ENCODE measurements at places on chromosomes 1 and 21.

GRCh38 chr21:43937891-43938309 is 72.9 kb downstream of the AGPAT3 start:
- no peak for DNase-seq

GRCh38 chr1:162893612-162893908 is 32.6 kb upstream of the CCDC190 start:
- no peak for DNase-seq

DNA sequence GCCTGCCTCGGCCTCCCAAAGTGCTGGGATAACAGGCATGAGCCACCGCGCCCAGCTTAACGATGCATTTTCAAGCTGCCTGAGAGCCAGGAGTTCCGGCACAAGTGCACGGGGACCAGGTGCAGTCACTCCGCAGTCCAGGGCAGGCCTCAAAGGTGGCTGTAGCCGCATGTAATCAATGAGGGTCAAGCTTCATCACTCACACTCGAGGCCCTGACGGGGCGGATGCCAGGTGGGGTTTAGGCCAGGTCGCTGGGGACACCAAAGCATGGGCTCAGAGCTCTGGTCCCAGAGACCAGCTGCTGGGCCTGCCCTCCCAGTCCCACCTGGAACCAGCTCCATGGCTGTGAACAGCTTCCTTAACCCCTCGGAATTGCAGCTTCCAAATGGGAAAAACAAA is 26.1 kb upstream of the GPR153 start:
- no peak for DNase-seq

- no peak for DNase-seq
Observed at GRCh38 chr1:162390396-162391185, 9.1 kb downstream of the C1orf226 start.

DNA sequence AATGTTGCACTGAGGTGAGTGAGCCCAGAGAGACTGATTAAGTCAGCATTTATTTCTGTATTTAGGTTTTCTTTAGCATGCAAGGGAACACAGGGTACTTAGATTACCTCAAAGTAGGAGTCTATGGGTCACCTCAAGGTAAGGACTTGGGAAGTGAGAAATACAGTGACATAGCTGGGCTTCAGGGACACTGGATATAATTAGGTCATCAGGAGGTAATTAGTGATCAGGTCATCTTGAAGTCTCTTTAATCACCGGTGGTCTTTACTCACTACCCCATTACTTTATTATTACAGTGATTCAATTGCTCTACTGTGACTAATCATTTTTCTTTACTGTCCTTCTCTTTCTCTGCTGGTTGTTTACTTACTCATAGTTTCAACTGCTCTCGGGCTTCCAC is 59.9 kb upstream of the KCNK1 start:
- no peak for DNase-seq

DNA sequence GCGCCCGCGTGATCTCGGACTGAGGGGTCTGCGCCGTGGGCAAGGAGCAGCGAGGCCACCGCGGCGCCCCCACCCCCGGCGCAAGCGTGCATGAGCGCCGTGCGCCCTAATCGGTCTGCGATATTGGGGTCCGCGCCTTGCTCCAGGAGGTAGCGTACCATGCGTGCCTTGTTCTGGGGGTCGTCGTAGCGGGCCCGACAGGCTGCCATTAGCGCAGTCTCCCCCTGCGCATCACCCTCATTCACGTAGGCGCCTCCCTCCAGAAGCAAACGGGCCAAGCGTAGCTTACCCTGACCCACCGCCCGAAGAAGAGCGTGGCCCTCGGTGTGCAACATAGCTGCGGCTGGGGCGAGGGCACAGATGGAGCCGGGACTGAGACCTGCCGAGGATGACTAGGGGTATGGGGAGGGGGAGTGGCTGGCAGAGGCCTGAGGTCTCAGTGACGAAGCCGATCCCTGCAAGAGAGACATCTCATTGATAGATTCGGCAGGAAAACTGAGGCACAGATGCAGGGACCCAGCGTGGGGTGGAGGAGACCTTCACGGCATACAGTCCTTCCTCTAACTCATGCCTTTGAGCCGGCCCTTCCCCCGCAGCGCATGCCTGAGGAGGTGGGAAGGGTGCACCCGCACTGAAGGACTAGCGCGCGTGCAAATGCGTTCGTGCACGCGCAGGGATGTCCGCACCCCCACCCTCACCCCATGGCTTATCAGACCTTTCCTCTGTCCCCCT is 2.8 kb downstream of the ANKRD34A start:
- no peak for DNase-seq

GRCh38 chr1:55789466-55789865 is 574.3 kb upstream of the USP24 start:
- no peak for DNase-seq
